ENCODE measurements at places on chromosomes 2 and 18.
A peak's percentile ranks its signal among the peaks of the same experiment; 100 is the strongest.

GRCh38 chr2:20590704-20591515 is 60.0 kb downstream of the HS1BP3 start:
- no peak for DNase-seq

GRCh38 chr2:39436592-39437521 is at the start of gene MAP4K3:
TSS of gene MAP4K3 (minus strand) at chr2:39437285. CDS start at chr2:39436987, 298 bp downstream.
- peak; percentile 45 for DNase-seq

DNA sequence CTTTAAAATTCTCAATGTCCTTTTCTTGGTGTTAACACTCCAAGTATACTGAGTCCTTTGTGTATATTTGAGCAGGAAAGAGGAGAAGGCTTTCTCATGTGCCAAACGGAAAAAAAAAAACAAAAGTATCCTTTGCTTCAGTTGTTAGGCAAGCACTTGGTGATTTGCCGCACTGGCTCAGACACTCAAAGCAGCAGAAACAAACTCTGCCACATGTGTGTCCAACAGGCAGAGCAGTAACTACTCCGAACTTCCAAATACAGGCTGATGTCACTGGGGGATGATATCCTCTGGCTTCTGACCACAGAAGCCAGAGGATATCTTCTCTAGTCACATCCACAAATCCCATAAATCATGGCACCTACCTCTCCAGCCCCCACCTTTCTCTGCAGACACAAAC is 108.0 kb upstream of the SALL3 start:
- no peak for DNase-seq

- no peak for DNase-seq
Observed at GRCh38 chr2:14015113-14015630, 617.3 kb upstream of the LRATD1 start.

DNA sequence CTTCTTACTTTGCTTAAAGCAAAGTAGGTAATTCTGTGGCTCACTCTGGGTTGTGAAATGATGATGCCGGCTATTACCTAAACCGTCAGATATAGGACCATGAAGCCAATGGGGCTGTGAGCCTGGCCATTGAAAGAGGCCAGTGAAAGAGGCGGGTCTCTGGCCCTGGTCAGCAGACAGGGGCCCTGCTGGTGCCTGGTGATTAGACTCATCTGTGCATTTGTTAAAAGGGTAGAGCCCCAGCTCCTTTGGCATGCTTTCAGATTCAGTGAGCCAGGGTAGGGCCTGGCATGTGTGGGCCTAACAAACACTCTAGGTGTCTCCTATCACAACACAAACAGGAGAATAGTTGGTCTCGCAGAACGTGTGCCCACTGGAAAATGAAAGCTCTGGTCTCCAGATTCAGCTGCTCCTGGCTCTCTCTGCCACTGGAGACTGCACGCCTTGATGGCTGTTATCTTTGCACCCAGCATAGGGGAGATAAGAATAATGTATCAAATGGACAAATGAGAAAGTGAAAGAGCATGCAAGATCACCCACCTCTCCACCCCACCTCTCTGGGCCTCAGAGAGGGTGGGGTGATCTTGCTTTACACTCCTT is 6.9 kb downstream of the LRRC30 start:
- DNase-seq = no peak

DNA sequence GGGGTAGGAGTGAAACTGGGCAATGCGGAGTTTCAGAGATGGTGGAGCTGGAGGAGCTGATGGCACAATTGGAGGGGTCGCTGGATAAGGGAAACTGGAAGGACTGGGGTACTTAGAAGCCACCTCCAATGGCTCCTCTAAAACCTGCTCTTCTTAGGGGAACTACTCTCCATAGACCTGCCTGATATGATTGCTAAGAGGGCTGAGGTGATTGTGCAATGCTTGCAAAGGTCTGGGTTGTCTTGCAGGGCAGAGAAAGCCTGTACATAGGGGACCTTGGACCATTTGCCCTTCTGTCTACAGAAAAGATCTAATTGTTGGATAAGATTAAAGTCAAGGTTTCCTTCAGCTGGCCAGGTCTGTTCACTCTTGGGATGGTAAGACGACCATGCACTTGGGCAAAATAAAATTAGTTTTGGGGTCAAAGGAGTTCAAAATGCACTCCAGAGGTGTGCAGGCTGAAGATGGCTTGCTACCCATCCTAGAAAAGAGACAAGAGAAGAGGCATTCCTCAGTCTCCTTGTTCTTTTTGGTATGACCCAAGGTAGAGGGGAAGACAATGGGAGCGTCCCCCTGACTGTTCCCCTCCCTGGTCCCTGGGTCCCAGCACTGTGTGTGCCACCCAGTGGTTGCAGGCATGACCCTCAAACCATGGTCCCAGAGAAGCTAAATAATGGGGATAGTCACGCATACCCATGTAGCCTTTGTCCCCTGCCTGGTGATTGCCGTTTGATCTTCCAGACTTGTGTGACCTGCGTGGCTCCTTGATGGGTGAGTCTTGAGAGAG is 41.1 kb downstream of the STK17B start:
- DNase-seq = no peak

DNA sequence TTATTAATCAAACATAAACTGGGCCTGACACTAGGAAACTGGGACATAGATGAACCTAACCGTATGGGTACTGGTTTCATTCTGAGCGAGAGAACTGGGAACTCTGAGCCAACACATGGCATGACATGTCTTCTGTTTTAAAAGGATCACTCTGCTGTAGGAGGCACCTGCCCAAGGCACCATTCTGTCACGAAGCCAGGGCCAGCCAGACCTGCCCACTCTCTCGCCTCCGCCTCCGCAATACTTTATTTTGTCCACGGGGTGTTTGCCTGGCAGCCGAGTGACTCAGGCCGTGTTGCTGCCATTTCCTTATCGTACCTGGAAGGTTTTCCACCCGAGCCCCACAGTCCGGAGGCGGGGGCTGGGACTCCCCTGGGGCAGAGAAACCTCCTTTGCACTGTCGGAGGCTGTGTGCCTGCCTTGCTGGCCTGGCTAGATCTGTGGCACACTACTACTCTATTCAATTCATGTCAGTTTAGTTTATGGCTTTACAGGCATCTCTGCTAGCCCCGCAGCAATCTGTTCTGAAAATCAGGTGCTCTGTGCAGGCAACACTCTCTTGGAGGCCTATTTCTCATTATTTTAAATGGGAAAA is 120.4 kb upstream of the ACKR3 start:
- DNase-seq = no peak

- DNase-seq = no peak
Observed at GRCh38 chr18:74733598-74733997, 135.9 kb downstream of the ZNF407 start.

DNA sequence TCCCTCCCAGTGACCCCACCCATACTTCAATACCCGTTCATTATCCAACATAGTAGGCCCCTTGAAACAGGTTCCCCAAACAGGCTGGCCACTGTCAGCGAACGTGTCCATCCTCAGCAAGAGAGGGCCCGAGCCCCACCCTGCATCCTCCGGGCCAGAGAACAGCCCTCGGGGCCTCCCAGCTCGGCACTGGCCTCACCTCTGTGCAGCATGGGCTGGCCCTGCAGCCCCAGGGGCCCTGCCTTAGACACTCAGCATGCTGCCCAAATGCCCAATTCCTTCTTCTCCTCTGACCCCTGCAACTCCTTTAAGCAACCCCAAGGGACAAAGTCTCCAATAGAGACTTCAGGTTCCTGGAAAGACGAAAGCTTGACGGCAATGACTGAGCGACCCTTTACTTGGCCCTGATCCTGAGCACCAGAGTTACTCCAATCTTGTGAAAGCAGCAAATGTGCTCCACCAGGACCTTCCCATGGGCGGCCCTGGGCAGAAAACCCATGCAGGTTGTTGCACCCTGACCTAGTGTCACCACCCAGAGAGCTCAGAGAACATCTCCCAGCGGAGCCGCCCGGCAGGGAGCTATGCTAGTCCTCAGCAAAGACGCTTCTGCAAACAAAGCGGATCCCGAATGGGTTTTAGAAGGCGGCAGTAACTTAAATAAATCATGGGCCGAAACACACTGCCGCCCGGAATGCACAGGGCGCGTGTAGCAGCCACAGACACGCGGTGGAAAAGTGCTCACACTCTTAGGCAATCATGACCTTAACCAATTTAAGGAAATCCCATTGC is 782 bp downstream of the COL6A3 start:
- no peak for DNase-seq

DNA sequence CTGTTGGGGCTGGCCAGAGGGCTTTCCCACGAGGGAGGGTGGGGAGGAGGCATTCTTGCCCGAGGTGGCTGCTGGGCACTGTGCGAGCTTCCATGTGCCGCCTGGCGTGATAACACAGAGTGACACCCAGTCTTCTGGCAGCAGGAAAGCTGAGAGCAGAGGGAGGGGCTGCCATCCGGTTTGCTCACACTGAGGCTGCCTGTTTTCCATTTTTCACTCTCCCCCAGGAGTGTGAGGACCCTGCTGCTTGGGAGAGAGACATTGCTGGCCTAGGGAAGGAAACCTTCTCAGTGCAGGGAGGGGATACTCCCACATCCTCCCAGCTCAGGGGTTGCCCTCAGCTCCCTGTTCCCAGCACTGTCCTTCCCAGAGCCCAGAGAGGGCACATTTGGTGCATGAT is 73.1 kb downstream of the INHBB start:
- DNase-seq = no peak

GRCh38 chr18:63552581-63552980 is 10.4 kb downstream of the SERPINB12 start:
- no peak for DNase-seq

- no peak for DNase-seq
Observed at GRCh38 chr2:43178055-43178598, 48.3 kb downstream of the ZFP36L2 start.

DNA sequence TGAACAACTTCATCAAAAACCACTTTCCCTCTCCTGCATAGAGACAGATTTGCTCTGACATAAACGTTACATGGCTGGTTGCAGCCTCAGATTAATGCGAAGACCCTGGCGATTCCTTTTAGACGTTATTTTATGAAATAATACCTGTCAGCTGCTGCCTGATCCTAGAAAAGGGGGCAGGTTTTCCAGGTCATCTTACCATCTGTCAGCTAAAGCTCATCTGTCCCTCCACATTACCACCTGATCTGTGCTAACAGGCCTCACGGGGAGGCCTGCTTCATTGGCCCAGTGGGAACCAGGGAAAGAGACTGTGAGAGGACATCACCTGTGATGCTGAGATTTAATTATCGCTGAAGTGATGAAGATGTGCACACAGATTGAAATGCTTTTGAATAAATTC is 261.0 kb downstream of the ARHGAP15 start:
- DNase-seq = no peak

GRCh38 chr2:147327613-147328012 is 517.2 kb upstream of the ACVR2A start:
- no peak for DNase-seq

Data from stimulated activated CD4-positive, alpha-beta T cell treated with anti-CD3 and anti-CD28 coated beads, Interleukin-1b, Interleukin-23, amount 100 ng/mL, for 24 hours (primary cell).